Mesenchymal stem cell (in vitro differentiated cells and primary cell): ENCODE measurements at places on chromosomes 16 and 17.

DNA sequence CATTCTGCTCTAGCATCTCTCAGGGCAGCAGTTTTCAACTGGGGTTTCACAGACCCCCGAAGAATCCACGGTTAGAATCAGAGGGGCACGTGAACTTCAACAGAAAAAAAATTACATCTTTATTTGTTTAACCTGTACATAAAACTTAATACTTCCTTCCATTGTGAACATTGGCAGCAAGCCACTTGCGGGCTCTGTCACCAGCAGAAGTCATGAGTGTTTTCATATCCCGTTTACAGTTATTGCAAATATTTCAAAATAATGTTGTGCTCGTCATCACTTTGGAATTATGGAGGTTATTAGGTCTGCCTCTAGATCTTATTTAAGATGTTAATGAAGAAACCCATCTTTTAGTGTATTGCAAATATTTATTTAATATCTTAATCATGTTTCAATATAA is 109.8 kb downstream of the SDR42E1 start:
- H3K4me1 ChIP-seq = no peaks in the 10 kb centered on the region
- no peak overlapping the region for H3K27ac ChIP-seq
- no peak overlapping the region for H3K4me3 ChIP-seq
- DNase-seq = no peak
- no peaks in the 10 kb centered on the region for H3K36me3 ChIP-seq

DNA sequence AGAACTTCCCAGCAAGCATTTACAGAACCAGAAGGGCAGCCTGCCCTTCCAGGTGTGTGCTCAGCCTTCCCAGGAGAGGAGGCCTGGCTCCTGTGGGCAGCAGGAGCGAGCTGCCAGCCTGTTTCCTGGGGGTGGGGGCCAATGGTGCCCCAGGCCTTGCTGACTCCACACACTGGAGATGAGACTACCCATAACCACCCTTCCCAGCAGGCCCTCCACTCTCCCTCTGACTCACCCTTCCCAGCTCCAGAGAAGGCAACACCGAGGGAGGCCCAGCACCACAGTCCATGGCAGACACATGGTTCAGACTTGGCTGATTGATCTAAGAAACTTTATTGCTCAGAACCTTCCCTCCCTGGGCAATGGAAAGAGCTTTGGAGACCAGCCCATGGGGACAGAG is 1.8 kb upstream of the PRSS53 start:
- no peaks in the 10 kb centered on the region for H3K27me3 ChIP-seq
- H3K27ac ChIP-seq = peak overlapping the region; percentile 64
- H3K36me3 ChIP-seq = peaks cover 53% of the 10 kb centered on the region
- H3K4me3 ChIP-seq = peak overlapping the region; percentile 32

DNA sequence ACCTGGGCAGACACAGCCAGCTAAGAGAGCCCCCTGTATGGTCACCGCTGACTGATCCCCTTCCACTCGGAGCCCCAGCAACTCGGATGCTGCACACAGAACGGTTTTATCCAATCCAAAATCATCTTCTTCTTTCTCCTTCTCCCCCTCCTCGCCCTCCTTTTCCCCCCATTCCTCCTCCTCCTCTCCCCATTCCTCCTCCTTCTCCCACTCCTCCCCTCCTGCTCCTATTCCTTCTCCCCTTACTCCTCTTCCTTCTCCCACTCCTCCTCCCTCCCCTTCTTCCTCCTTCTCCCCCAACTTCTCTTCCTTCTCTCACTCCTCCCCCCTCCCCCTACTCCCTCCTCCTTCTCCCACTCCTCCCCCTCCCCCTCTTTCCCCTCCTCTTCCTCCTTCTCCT is 30.4 kb upstream of the MEAK7 start:
- no peak overlapping the region for H3K27ac ChIP-seq
- no peak overlapping the region for H3K4me3 ChIP-seq
- H3K27me3 ChIP-seq = no peaks in the 10 kb centered on the region

GRCh38 chr17:64687961-64688360 is 25.9 kb upstream of the SMURF2 start:
- no peak overlapping the region for H3K27ac ChIP-seq
- no peaks in the 10 kb centered on the region for H3K36me3 ChIP-seq
- DNase-seq = no peak
- no peak overlapping the region for H3K4me3 ChIP-seq
- H3K4me1 ChIP-seq = peaks cover 9% of the 10 kb centered on the region

DNA sequence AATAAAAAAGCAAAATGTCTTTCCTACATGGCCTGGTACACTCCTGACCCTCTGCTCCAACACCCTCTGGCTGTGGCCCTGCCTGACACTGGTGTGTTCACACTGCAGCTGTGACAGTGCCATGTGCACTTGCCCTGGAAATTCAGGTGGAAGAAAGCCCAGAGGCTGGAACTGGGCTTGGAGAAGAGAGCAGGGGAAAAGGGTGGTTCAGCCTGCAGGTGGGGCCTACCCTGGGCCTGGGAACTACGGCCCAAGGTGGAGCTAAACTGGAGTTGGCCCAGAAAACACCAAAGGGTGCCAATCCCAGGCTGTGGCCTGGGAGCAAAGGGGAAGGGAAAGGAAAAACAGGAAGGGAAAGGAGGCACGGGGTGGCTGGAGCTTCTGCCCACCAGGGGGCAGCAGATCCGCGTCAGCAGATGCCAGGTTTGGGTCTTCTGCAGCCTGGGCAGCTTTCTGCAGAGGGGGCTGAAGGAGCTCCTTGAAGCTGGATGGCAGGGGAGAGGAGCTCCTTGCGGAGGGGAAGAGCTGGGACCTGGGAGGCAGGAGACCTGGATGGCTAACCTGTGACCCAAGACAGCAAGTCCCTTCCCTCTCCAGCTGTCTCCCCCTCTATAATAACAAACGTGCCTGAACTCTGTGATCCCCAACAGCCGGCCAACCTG is 15.4 kb upstream of the CTCF start:
- H3K27ac ChIP-seq = no peak overlapping the region
- H3K27me3 ChIP-seq = no peaks in the 10 kb centered on the region
- peaks cover 19% of the 10 kb centered on the region for H3K4me1 ChIP-seq
- peak; percentile 75 for DNase-seq
- peaks cover 71% of the 10 kb centered on the region for H3K36me3 ChIP-seq

DNA sequence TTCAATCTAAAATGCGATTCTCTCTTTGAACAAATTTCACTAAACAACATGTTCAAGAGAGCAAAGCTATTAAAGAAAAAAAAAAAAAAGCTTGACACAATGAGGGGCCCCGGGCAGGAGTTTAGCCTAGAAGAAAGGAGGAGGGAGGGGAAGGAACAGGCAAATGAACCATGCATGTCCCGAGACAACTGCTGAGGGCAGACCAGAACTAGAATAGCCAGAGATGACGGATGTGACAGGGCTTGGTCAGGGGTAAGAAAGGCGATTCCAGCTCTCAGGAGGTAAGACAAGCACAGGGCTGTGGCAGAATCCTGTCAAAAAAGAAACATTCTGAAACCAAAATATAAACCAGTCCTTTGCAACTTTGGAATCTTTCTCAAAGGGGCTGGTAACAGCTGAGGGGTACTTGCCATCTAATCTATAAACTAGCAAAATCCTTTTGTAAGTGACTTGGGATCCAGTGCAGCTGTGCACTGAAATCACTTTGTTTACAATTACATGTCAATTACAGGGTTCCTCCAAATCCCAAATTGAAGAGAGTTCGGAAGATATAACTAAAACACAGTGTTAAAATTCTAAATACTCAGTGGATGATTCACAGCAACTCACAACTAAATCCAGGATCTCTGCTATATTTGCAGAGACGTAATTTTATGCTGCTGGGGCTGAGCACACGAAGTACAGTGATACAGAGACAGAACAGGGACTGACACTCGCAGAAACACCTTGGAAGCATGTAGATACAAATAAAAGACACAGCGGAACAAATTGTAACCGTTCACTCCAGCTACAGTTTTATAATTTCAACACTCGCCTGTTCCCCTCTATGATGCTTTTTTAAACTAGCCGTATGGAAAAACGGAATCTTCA is 567.4 kb upstream of the ZFHX3 start:
- no peak overlapping the region for H3K27ac ChIP-seq
- H3K36me3 ChIP-seq = no peaks in the 10 kb centered on the region
- H3K4me1 ChIP-seq = no peaks in the 10 kb centered on the region
- no peaks in the 10 kb centered on the region for H3K27me3 ChIP-seq

DNA sequence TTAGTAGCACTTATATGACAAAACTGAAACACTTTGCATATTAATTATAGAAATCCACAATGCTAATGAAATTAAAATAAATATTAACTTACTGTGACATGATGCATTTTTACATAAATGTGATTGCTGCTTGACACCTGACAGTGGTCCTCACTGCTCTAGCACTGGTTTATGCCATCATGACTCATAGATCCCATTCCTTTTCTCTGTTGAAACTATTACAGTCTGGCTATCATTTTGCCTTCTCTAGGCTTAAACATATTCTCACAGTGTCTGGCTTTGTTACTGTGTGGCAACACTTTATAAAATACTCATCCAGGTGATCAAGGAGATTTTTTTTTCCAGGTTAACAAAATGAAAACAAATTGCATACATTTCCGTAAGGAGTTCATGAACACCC is 108.0 kb downstream of the MRTFB start:
- H3K4me1 ChIP-seq = peaks cover 3% of the 10 kb centered on the region
- H3K4me3 ChIP-seq = no peak overlapping the region
- no peak overlapping the region for H3K27ac ChIP-seq
- no peaks in the 10 kb centered on the region for H3K27me3 ChIP-seq
- no peaks in the 10 kb centered on the region for H3K36me3 ChIP-seq
- DNase-seq = peak; percentile 34

DNA sequence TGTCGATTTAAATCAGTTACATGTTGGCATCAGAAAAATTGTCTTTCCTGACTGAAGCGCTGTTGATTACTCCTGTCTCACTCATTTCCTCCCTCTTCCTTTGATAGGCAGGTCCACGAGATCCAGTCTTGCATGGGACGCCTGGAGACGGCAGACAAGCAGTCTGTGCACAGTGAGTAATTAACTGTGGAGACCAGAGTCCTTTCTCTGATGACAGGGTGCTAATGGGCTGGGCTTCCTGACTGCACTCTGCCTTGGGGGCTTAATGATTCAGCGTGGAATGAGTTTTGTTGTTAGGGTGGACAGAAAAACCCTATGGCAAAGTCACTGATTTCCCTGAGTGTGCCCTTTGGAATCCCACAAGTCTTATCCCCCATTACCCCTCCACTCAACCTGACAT is 6.5 kb downstream of the GOSR2 start:
- H3K4me3 ChIP-seq = no peak overlapping the region
- no peak overlapping the region for H3K27ac ChIP-seq
- peaks cover 3% of the 10 kb centered on the region for H3K4me1 ChIP-seq
- DNase-seq = peak; percentile 83

DNA sequence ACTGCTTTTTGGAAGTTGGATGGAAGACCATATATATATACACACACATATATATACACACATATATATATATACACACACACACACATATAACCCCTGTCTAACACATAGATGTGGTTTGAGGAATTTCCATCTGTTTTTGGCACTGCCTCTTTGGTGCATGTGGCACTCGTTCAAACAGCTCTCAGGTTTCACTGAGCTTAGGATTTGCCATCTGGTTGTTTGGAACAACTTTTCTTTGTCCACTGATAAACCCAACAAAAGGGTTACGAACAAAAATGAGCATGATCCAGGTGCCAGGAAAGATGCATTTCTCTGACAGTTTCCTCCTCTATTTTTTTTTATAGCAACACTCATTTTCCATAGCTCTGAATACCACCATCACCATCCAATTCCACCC is 14.6 kb upstream of the KCNJ16 start:
- no peak overlapping the region for H3K27ac ChIP-seq
- no peak overlapping the region for H3K4me3 ChIP-seq
- no peaks in the 10 kb centered on the region for H3K27me3 ChIP-seq
- H3K4me1 ChIP-seq = no peaks in the 10 kb centered on the region

DNA sequence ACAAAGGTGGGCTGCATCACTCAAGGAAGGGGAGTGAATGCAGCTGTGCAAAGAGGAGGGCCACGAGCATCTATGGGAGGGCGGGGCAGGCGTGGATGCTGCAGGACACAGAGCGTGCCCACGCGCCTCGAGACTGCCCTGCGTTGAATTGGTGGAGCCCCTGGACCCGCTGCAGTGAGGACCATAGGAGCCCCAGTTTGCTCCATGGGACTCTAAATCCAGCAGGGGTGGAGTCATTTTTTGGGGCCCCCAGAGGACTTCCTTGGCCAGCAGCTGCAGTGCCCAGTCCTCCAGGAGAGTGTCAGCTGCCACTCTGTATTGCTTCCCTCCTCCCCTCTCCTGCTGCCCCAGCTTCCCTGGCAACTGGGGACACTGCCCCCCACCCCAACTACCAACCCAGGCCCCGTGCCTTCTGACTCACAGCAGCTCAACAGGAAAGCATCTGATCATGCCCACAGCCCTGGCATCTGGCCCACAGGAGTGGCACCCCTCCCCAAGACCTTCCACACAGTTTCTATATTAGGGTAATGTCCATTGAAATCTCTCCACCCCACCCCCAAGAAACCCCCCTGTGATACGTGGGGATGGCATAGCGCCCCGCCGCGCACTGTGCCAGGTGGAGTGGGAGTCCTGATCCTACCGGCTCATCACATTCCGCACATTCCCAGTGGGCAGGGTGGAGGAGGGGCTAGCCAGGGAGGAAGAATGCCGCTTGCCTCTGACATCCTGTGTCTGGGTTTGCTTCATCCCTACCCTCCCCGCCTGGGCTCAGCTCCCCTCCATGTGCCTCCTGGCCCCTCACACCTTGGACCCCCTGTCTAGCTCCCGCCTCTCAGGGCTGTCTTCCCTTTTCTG is 27.8 kb upstream of the ITGA3 start:
- H3K4me3 ChIP-seq = peak overlapping the region; percentile 75
- DNase-seq = peak; percentile 37
- H3K27me3 ChIP-seq = no peaks in the 10 kb centered on the region
- H3K36me3 ChIP-seq = no peaks in the 10 kb centered on the region

- H3K27me3 ChIP-seq = no peaks in the 10 kb centered on the region
- no peak for DNase-seq
- no peak overlapping the region for H3K27ac ChIP-seq
- no peak overlapping the region for H3K4me3 ChIP-seq
- H3K4me1 ChIP-seq = peaks cover 62% of the 10 kb centered on the region
- H3K36me3 ChIP-seq = peaks cover 52% of the 10 kb centered on the region
Measured at GRCh38 chr16:57477531-57478202, 8.6 kb downstream of the DOK4 start.

DNA sequence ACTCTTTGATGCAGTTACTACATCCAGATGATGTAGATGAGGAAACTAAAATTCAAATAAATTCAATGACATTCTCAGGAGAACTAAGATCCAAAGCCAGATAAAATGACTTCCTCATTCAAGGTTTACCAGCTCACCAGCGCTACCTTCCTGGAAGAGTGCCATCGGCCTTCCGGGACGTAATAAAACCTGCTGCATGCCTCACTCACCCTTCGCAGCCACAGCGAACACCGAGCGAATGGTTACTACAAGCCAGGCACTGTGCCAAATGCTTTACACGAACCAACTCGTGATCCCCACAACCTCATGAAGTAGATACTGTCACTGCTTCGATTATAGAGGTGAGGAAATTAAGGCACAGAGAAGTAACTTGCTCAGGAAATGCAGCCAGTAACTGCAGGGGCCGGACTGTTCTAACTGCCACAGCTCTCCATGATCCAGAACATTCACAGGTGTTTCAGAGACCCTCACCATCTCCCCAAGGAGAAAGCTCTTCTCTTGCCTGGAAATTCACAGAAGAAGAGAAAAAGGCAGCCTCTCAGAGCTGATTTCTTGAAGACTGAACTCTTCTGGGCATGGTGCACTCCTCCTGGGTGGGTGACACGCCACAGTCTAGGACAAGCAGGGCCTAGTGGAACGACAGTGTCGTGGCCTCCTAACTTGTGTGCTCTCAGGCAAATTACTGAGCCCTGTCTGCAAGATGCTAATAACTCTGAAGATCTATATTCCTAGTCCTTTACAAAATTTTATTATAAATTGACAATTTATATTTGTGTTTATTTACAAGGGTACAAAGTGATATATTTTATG is 46.8 kb downstream of the HIC1 start:
- H3K4me1 ChIP-seq = no peaks in the 10 kb centered on the region
- H3K27me3 ChIP-seq = no peaks in the 10 kb centered on the region
- no peak overlapping the region for H3K4me3 ChIP-seq
- no peak overlapping the region for H3K27ac ChIP-seq
